Muscle of leg (tissue), 16 donors: ENCODE measurements at places on chromosomes 1 and 21. TPM values are rescaled to one million over a fixed set of nuclear protein-coding genes. Genes with fewer than 3 reads are reported as not detected.
A peak's percentile ranks its signal among the peaks of the same experiment; 100 is the strongest.

DNA sequence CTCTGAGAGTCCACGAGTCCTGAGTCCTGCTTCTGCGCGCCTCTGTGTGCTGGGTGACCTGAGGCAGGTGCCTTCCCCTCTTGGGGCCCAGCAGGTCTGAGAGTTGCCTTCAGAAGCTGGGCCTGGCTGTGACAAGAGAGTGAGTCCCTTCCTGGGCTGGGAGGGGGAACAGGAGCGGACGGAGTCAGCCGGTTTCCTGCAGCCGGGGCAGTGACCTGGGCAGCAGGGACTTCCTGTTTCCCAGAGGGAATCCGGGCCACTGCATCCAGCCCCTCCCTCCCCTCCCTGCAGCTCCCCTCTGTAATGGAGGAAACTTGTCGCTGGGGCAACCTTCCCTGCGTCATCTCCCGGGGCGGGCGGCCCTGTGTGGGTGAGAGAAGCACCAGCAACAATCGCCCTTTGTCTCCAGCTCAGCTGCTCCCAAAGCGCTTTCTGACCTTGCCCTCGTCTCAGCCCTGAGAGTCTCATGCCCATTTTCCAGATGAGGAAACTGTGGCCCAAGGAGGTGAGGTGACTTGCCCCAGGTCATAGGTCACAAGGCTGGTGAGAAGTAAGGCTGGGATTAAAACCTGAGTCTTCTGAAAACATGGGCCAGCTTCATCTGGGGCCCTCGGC lies 61.1 kb downstream of the SDC3 start:
- DNase-seq, result peak; percentile 73

Gene MPL
- 0.09 TPM for total RNA-seq

GRCh38 chr1:232196042-232196441 lies 433.9 kb downstream of the SIPA1L2 start:
- no peak for DNase-seq

- DNase-seq, result peak; percentile 51
Observed at GRCh38 chr21:43865540-43866259, 677 bp downstream of the AGPAT3 start.

Gene LCE3D
- total RNA-seq, result not detected

Gene EDARADD
- total RNA-seq, result 0.18 TPM

GRCh38 chr21:32597205-32597604 lies 11.9 kb upstream of the TCP10L start:
- no peak for DNase-seq

Gene RNASEL
- total RNA-seq, result 6.7 TPM

Gene CORT
- 0.98 TPM for total RNA-seq

- no peak for DNase-seq
Observed at GRCh38 chr1:28719332-28719619, 17.5 kb upstream of the YTHDF2 start.

DNA sequence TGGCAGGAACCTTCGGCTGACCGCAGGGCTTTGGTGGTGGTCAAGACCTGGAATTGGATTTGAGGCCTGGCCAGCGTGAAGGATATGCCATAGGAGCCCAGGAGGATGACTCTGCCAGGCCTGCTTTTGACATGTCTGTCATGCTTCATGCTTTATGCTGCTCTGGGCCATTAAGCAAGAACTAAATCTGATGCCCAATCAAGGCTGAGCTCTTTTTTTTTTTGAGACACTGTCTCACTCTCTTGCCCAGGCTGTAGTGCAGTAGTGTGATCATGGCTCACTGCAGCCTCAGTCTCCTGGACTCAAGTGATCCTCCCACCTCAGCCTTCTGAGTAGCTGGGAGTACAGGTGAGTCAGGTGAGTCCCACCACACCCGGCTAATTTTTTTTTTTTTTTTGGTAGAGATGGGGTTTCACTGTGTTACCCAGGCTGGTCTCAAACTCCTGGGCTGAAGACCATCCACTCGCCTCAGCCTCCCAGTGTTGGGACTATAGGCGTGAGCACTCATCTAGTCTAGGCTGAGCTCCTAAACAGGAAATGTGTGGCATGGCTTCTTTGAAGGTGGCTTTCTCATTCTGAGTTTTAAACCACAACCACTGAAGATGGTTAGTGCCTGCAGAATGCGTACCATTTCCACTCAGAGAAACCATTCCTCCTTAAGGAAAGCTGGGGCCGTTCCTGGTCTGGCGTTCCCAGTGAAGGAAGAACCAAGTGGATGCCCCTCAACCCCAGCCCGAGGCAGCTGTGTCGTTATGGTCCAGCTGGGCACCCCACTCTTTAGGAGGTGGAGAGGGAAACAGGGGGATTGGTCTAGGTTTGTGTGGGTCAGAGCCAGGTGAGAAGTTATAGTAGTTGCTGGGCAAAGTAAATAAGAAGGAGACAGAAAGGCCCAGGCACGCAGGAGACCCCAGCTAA lies 34.2 kb upstream of the ATP5PO start:
- no peak for DNase-seq

Gene CTSS
- 13.3 TPM for total RNA-seq

Gene OLIG1
- 0.13 TPM for total RNA-seq

Gene CD1E
- 0.18 TPM for total RNA-seq

DNA sequence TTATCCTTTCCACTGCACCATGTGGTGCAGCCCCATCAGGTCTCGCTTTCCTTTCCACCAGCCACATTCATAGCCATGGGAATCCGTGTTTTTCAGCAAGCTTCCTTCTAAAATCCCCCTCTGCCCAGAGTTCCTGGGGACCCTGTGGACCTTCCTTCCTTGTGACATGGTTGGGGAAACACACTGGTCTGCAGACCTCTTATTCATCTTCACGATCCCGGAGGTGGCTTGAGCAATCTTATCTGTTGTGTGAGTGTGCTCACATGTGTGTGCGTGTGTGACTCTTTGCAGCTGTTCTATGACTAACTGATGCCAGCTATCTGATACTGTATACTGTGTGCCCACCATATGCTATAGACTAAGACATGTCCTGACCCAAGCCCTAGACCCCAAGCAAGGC lies 15.6 kb upstream of the IL10 start:
- no peak for DNase-seq

Gene FNBP1L
- 32.7 TPM for total RNA-seq

- DNase-seq, result no peak
Observed at GRCh38 chr1:29631836-29632805, 395.8 kb downstream of the PTPRU start.

- DNase-seq, result peak; percentile 80
Observed at GRCh38 chr1:153698020-153698922, 19.8 kb downstream of the NPR1 start.
